Activated CD8-positive, alpha-beta memory T cell treated with anti-CD3 and anti-CD28 coated beads for 1 hour (primary cell): ENCODE measurements at places on chromosomes 11 and 22.

- DNase-seq, result no peak
Measured at GRCh38 chr11:111300569-111300968, 2.2 kb downstream of the POU2AF3 start.

- no peak for DNase-seq
Measured at GRCh38 chr11:134069426-134070341, 812 bp downstream of the JAM3 start.

GRCh38 chr11:66115638-66116301, 45.7 kb downstream of the PACS1 start:
- DNase-seq, result no peak

GRCh38 chr11:119295178-119295577, 21.8 kb downstream of the MCAM start:
- no peak for DNase-seq

- DNase-seq, result no peak
Measured at GRCh38 chr11:44321059-44321458, 11.1 kb upstream of the ALX4 start.

DNA sequence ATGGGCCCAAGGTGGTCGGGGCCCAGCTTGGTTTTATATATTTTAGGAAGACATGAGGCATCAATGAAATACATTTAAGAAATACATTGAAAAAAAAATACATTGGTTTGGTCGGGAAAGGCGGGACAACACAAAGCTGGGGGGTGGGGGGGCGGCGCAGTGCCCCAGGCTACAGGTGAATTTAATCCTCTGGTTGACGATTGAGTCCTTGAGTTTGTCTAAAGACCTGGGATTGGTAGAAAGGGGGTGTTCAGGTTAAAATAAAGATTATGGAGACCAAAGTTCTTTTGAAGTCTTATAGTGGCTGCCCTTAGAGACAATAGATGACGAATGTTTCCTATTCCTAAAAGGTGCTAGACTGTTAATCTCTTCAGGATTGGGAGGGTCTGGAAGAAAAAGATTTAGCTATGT, 3.1 kb downstream of the IFITM1 start:
- no peak for DNase-seq

DNA sequence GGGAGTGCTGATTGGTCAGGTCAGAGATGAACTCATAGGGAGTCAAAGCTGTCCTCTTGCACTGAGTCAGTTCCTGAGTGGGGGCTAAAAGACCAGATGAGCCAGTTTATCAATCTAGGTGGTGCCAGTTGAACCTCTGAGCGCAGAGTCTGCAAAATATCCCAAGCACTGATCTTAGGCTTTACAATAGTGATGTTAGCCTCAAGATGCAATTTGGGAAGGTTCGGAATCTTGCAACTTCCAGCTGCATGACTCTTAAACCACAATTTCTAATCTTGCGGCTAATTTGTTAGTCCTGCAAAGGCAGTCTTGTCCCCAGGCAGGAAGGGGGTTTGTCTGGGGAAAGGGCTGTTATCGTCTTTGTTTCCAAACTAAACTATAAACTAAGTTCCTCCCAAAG, 92.3 kb upstream of the PARVA start:
- DNase-seq, result no peak

DNA sequence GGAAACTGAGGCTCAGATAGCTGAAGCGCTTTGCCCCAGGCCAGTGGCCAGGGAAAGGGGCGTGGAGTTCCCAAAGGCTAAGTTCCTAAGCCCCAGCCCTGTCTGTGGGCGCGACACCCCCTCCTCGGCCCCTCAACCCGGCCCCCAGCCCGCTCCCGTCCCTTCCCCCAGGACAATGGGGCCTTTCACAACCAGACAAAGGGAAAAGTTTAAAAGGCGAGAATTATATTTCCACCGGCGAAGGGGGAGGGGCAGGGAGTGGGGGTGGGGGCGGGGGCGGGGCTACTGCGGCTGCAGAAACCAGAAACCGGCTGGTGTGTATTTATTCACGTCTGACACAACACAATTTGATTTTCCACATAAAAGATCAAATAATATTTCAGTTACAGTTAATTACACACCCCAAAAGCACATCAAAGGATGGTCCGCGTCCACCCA, 192.1 kb downstream of the MN1 start:
- no peak for DNase-seq

DNA sequence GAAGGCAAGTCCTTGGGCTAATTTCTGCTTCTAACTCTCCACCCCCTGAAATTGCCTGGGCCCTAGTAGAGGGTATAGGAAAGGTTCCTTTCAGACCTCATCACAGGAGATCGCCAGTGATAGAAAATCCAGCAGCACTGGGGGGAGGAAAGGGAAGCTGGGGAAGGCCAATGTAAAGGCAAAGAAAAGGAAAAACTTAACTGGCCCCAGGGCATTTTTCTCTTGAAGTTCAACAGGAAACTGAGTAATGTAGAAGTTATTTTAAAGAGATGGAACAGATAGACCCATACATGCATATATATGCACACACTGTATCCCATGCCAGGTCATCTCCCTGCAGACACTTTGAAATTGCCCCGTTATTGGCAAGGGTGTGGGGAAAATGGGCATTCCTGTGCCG, 134.0 kb downstream of the TRIM44 start:
- DNase-seq, result no peak

DNA sequence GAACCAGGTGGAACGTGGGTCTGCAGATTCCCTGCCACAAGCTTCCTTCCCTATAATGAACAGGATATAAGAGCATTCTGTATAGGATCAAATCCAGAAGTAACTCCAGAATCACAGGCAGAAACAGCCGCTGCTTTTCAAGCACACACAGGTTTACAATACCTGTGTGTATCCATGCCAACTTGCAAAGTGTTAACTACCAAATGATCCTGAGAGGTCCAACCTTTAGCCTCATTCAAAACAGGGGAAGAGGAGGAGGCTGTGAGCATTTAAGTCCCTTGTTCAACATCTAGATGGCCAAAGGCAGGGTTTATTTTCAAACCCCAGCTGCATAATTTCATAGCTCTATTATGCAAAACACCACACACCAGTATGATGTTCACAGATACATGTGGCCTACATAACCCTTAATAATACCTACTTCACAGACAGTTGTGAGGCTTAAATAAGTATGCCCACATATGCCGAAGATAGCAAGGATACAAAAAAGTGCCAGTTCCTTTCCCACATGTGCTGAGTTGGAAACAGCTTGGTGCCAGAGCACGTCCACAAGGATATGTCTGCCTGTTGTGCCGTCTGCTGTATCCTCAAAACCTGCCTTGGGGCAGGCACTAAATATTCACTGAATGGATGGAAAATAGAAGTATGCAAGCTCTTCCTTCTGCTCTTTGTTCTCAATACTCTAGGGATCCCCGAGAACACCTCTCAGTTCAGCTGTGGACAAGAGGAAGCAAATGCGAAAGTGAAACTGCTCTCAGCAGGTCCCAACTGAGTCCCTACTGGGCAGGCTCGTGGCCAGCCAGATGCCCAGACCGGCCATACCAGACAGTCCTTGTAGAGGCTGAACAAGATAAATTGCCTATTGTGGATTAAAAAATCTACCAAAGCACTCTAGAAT, 66.8 kb downstream of the LARGE1 start:
- no peak for DNase-seq

- no peak for DNase-seq
Measured at GRCh38 chr11:86636275-86636674, 36.1 kb downstream of the ME3 start.

- no peak for DNase-seq
Measured at GRCh38 chr22:35664955-35665587, 16.8 kb downstream of the APOL6 start.

DNA sequence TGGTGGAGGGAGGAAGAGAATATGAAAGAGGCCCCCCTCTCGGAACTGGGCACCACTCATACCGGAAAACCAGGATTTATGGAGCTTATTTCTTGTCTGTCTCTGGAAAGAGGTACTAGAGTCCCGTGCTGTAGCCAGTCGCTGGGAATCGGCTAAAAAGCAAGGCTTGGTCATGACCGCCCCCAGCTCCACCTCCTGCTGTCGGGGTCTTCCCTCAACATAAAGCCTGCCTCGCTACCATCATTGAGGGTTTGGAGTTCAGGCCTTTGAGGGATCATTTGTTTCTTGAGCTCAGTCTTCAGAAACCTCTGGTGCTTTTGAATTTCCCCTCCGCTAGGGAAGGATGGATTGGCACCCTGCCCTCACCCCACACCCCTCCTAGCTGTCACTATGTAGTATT, 97.1 kb downstream of the TSPAN18 start:
- DNase-seq, result no peak

- no peak for DNase-seq
Measured at GRCh38 chr11:66979336-66979980, 4.4 kb downstream of the C11orf86 start.

GRCh38 chr11:69664103-69664775, 10.9 kb downstream of the LTO1 start:
- no peak for DNase-seq

GRCh38 chr22:49734390-49734789, 93.3 kb downstream of the BRD1 start:
- DNase-seq, result no peak

- DNase-seq, result no peak
Measured at GRCh38 chr11:47797633-47798032, 30.5 kb upstream of the FNBP4 start.

DNA sequence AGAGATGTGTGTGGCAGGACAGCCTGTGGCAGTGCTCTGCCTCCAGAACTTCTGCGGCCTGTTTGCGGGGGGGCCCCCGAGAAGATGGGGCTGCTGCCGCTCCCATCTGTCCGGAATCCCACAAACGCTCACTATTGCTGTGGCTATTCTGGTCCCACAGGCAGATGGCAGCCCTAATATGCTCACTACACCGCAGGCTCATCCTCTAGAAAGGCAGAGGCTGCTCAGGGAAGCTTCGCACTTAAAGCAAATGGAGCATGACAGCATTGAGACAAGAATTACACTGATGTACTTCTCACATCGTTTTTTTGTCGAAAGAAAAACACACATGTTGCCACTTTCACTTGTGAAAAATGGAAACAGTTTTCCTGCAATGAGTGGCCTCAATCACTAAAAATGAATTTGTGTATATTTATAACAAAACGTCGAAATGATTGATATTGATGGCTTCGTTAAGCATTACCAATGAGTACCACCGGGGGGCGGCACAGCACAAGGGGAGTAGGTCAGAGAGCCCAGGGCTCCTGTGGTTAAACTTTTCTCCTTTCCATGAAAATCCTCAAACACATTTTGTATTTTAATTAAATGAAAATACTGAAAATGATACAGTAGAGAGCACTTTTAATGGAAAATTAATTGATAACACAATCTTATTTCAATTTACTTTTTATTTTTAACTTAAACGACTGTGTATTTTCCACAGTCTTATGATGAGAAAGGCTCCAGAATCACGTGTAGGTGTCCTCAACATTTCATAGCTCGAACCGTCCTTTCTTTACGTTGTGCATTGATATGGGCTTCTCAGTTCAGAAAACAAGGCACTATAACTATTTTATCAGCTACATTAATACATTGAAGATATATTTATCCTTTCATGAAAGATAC, 69.1 kb downstream of the CTTN start:
- DNase-seq, result no peak

GRCh38 chr22:37289156-37289735, 6.9 kb downstream of the CYTH4 start:
- no peak for DNase-seq

- no peak for DNase-seq
Measured at GRCh38 chr11:57586711-57587245, 10.7 kb upstream of the SERPING1 start.

DNA sequence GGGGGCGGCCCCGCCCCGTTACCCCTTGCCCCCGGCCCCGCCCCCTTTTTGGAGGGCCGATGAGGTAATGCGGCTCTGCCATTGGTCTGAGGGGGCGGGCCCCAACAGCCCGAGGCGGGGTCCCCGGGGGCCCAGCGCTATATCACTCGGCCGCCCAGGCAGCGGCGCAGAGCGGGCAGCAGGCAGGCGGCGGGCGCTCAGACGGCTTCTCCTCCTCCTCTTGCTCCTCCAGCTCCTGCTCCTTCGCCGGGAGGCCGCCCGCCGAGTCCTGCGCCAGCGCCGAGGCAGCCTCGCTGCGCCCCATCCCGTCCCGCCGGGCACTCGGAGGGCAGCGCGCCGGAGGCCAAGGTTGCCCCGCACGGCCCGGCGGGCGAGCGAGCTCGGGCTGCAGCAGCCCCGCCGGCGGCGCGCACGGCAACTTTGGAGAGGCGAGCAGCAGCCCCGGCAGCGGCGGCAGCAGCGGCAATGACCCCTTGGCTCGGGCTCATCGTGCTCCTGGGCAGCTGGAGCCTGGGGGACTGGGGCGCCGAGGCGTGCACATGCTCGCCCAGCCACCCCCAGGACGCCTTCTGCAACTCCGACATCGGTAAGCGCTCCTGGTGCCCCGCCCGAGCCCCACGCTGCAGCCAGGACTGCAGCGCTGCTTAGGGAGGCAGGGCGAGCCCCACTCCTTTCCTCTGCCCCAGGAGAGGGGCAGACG, at the start of gene TIMP3:
Gene TIMP3 (plus strand): TSS at position 169 of the 700 bp plus-strand sequence. CDS start 297 bp downstream, at position 466.
- no peak for DNase-seq

DNA sequence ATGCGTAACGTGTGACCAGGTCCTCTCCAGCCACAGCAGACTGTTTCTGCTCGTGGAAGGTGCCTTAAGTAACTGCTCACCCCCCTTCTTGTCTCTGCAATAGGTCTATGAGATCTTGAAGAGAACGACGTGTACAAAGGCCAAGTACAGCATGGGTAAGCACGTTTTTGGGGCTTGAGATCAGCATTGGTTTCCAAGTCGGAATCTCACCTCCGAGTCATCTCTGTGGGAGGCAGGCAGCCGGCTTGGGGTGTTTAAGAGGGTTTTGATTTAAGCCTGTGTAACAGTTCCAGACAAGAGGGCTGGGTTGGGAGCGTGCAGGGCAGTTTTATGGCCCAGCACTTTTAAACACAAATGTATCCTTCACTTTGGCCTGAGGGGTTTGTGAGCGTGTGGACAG, 30.1 kb downstream of the ANO1 start:
- DNase-seq, result no peak
